ENCODE measurements at places on chromosomes 16 and 17.

DNA sequence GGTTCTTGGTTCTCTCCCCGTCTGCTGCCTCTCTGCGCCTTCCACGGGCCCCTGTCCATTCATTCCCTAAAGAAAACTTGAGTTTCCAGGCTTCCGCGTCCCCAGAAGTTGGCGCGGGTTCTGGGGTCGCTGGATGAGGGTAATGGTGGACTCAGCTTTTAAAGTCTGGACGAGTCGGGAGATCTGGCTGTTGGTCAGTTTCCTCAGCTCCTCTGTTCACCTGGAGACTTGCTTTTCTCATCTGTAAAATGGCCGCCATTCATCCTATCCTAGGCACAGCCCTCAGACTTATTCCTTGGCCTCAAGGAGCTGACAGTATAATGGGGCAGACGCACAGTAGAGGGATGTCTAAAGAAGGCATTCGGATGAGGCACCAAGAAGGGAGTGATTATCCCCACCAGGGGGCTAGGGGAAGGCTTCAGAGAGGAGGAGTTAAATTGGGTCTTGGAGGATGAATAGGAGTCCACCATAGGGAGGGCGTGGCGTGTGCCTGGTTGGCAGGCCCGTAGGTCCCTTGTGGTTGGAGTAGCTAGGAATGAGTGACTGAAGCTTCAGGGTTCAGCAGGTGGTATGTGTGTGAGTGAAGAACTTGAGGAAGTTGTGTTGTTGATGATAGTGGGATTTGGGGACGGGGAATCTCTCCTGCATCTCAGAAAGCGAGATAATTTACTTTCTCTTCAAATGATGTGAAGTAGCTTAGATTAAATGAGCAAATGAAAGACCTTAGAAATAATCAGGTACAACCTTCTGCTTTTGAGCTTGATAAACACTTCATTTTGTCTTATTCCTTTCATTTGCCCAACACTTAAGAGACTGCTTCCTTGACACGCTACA, 652 bp downstream of the VPS35L start:
- DNase-seq = no peak

DNA sequence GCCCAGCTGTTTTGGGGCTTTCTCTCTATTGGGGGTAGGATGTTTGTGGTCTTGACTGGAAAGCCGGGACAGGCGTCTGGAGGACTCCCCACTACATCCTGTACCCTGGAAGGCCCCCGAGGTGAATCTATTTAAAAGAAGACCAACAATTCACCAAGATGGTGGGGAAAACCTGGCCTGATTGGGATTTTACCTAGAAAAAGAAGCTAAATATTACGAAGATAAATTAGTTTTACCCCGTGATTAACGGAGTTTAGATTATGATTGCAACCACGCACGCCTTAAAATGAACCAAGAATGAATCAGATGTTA, 779 bp upstream of the CCDC102A start:
- no peak for DNase-seq

GRCh38 chr17:20241855-20242254, 225.5 kb downstream of the LGALS9B start:
- DNase-seq = no peak

GRCh38 chr16:66224626-66225025, 141.9 kb upstream of the CDH5 start:
- no peak for DNase-seq

DNA sequence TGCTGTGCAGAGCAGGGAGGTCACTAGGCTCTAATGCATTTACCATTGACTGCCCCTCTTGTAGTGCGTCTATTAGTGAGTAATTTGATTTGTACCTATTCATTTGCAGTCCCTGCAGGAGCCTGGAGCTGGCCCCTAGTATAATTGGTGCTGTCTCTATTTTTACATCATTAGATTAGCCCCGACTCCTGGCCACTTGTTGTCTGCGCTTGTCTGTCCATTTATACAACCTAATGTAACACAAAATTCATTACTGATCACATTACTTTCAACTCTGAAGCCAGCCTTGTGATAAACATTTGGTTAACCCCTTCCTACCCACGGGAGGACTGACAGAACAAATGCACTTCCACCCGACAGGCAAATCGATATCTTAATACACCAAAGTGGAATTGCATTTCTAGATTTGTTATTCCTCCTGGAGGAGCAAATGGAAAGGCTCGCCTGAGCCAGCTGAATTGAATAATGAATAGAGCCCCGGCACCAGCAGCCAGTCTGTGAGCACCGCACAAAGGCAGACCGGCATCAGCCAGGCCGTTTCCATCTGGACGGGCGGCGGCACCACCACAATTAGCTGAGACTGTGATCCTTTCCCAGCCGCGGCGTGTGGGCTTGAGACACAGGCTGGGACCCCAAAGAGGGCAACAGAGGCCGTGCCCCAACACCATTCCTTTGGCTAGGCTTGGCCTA, 18.7 kb upstream of the TBX2 start:
- peak; percentile 41 for DNase-seq

DNA sequence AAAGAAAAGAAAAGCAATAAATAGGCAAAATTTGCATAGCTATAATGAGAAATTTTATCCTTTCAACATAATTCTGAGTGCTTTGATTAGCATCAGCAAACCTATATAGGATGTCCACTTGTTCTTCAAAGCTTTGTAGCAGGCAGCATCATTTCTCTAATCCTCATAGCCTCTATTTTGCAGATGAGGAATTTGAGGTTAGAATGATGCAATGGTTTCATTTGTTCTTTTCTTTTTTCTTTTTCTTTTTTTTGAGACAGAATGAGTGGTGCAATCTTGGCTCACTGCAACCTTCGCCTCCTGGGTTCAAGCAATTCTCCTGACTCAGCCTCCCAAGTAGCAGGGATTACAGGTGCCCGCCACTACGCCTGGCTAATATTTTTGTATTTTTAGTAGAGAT, 594.4 kb downstream of the TOX3 start:
- DNase-seq = no peak

DNA sequence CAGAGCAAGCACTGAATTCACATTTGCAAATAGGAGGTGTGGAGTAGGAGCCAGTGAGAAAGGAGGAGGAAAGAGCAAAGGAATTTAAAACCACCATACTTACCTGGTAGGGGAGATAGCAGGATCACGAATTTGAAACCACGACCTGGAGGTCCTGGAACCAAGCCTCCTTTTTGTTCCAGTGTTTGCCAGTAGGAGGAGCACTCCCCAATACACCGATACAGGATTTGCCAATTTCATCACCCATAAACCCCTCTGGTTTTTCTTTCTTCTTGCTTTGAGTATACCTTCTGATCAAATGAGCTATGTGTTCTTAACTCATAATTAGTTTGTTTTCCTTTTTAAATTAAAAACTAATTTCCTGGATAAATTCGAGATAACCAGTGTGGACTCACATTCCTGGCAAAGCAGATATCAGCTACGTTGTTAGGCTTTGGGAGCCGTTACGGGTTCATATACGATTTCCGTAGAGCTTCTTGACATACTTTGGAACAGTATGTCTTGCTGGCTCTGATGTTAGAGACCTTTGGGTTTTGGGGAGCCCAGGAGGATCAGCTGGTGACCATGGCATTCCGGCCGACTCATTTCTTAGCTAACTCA, 22.7 kb downstream of the BCO1 start:
- no peak for DNase-seq

DNA sequence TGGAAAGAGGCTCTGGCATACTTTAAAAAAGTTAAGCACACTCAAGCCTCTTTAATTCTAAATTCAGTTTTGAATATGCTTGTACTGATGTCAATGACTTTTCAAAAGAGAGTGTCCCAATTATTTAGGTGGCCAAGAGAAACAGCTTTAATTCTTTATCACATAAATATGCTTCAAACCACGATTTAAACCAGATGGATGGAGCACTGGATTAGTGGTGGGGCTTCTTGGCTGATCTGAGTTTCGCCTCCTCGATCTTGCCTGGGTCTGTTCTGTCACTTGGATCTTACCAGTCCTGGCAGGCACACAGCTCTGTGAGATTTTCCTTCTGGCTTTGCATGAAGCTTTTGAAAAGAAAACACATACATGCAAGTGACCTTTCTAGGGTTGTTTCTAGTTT, 467.8 kb downstream of the MAF start:
- DNase-seq = no peak

- DNase-seq = no peak
Observed at GRCh38 chr17:46179375-46179999, 13.7 kb downstream of the KANSL1 start.

Measured in psoas muscle (tissue), 8 donors.